Activated CD8-positive, alpha-beta memory T cell treated with anti-CD3 and anti-CD28 coated beads for 48 hours (primary cell): ENCODE measurements at places on chromosomes 16 and 17.

GRCh38 chr17:79664930-79665737 lies 54.3 kb upstream of the RBFOX3 start:
- DNase-seq: no peak

- DNase-seq: no peak
These were observed 8.8 kb downstream of the CDK5R1 start for GRCh38 chr17:32495359-32496231.

GRCh38 chr17:8119581-8120519 lies 1.5 kb upstream of the ALOXE3 start:
- DNase-seq: peak; percentile 81

- no peak for DNase-seq
These were observed 28.2 kb downstream of the PRKCA start for GRCh38 chr17:66330646-66331037.

DNA sequence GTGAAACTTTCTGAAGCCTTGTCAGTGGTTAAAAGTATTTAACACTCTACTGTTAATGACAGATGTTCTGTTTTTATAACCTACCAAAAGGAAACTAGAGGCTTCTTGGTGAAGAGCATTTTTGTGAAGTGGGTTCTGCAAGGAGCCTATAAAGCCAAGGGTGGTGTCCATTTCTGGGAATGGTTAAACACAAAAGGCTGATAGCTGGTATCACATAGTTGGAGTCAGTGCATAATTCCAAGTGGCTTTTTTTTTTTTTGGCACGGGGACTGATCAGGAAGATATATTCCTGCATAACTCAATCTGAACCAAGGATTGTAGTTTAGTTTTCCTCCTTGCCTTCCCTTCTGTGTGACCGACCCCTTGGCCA lies 27.6 kb upstream of the KPNB1 start:
- no peak for DNase-seq

- DNase-seq: no peak
These were observed 17.0 kb downstream of the ENPP7 start for GRCh38 chr17:79747508-79748294.

DNA sequence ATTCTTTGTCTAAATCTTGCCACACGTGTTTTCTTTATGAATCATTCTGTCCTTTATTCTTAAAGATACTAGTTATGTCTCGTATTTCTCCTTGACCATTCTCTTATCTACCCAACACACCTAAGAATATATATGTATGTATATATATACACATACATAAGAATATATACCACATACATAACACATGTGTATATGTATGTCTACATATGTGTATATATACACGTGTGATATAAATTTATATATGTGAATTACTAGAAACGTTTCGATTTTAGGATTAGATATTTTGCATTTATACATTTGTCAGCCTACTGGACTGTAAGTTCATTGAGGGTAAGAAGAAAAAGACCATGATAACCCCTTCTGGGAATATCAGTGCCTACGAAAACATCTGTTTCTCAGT lies 388.6 kb downstream of the GRIN2A start:
- no peak for DNase-seq

DNA sequence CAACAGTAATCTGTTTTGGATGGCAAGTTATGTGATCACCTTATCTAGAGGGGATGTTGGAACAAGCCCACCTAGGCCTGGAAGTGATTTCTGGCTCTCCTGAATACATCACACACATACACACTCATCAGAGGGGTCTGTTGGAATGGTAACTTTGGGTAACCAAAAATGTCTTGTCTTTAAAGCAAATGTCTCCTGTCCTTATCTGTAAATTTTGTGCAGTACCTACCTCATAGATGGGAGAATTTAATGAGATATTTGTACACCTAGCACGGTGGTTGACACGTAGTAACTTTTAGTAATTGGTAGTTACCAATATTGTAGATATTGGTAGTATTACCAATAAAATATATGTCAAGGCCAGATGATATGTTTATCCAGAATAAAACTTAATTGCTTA lies 24.7 kb downstream of the HAPSTR1 start:
- no peak for DNase-seq

DNA sequence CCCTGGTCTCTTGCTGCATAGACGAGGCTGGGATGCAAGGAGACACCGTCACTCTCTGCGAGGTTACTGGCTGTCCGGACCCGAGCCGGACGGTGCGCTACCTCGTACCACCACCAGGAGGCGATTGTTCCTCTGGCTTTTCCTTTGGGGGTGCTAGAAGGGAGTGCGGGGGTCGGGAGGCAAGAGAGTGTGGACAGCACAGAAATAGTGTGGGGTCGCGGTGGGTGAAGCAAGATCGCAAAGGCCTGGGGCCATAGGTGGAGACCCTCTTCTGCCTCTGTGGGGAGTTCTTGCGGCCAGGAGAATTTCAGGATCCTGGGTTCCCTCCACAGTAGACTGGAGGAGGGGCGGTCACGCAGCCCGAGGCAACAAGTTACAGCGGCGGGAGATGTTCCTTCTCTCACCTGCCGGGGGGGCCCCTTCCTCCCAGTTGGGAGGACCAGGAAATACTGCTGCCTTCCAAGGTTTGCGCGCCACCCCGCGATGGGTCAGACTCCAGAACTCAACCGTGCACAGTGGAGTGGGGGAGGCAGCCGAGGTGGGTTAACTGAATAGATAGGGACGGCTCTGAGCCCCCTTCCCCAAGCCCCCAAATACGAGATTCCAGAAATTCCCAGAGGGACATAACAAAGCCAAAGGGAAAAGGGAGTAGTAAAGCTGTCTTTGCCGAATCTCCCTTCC lies 6.9 kb downstream of the PHOSPHO1 start:
- DNase-seq: no peak

- DNase-seq: no peak
These were observed 162.9 kb downstream of the COPRS start for GRCh38 chr17:31696184-31696602.
